Inflammatory macrophage (primary cell): ENCODE measurements at places on chromosomes 16 and 17.
A peak's percentile ranks its signal among the peaks of the same experiment; 100 is the strongest.

DNA sequence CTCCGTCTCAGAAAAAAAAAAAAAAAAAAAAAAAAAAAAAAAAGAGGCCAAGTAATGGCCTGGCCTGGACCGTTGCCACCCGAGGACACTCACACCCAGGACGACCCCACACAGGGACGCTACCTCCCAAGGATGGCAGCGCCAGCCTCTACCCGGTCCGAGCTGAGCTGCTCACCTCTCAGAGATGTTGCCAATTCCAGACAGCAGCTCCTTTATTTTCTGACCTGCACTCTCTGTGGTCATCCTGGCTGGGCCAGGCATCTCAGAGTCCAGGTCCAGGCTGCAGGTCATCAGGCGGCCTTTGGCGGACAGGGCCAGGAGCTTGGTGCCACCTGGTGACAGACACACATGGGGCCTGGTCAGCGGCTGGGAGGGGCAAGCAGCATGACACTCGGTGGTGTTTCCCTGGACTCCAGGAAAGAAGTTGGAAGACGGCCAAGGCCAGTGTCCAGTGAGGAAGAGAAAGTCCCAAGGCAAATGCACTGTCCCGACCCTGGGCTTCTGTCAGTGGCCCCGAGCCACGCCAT lies 3.1 kb downstream of the FAAP100 start:
- no peak for DNase-seq

DNA sequence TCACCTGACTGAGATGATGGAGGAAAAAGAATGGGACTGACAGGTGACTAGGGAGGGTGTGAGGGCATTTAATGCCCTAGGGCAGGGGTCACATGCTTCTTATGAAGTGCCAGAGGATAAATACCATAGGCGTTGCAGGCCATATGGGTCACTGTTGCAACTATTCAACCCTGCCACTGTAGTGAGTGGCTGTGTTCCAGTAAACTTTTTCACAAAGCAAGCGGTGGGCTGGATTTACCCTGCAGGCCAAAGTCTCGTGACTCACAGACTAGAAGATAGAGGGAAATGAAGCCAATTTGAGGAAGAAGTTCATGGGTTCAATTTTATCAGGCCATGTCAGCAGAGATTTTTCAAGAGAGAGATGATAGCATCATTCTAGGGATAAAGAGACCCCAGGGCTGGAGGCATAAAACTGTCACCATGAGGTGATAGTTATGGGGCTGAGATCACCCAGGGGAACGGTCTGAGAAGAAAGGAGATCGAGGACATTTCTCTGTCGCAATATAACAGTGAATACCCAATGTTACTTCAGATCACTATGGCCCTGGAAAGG lies 8.6 kb downstream of the ARHGAP17 start:
- peak; percentile 88 for DNase-seq

GRCh38 chr17:20092261-20092867 lies 83.2 kb downstream of the SPECC1 start:
- DNase-seq, result no peak

DNA sequence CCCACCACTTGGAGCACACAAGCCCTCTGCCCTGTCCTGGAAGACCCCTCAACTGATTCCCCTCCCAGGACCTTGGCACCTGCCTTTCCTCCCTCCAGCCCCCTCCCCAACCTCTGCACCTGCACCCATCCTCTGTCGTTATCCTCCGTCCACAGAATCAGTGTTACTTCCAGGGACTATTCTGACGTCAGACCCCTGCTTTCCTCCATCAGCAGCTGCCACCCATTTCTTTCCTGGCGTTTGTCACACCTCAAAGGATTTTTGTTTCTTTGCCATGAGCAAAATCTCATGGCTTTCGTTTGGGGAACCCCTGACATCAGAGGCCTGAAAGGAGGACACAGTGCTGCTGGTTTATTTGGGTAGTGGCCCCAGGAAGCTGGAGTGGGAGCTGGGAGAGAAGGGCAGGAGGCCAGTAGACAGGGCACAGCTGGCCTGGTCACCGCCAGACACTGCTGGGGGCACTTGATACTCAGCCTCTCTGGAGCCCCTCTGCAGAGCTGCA lies 68.4 kb downstream of the SOCS1 start:
- DNase-seq, result no peak

DNA sequence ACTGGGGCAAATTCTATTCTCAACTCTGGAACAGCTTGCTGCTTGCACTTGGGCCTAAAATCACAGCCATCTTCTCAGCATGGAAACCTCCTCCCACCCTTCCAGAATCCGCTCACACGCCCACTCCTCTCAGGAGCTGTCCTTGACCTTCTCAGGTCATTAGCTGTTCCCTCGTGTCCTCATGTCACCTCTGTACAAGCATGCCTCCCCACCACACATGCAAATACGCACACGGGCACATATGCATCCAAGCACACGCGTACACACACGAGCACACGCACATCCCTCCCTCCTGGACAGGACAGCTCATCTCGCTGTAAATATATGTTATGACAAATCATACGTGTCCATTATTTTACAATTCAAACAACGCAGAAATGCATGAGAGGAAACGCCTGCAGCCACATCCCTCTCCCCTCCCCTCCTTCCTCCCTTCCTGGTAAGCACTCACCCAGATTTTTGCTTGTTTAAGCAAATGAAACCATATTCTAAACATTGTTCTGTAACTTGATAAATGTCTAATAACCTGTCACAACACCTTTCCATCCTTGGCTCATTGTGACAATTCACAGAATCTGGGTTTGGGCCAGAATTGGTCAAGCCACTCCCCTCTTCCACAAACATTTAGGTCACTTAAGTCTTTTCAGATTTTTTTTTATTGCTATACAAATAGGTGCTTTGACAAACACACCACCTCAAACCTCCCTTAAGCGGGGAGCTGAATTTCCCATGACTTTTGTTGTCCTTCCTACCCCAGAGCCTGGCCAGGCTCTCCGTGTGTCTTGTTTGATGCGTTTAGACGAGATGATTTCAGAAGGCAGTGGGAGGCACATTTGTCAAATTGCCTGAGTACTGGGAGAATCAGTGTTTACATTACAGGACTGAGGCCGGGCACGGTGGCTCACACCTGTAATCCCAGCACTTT lies 41.7 kb downstream of the DNAH17 start:
- no peak for DNase-seq

GRCh38 chr16:30846649-30847402 lies 47.1 kb downstream of the BCL7C start:
- no peak for DNase-seq

GRCh38 chr17:47072886-47073285 lies 93.8 kb upstream of the RPRML start:
- peak; percentile 68 for DNase-seq

- DNase-seq, result no peak
Observed at GRCh38 chr17:79944251-79944812, 91.3 kb downstream of the TBC1D16 start.

DNA sequence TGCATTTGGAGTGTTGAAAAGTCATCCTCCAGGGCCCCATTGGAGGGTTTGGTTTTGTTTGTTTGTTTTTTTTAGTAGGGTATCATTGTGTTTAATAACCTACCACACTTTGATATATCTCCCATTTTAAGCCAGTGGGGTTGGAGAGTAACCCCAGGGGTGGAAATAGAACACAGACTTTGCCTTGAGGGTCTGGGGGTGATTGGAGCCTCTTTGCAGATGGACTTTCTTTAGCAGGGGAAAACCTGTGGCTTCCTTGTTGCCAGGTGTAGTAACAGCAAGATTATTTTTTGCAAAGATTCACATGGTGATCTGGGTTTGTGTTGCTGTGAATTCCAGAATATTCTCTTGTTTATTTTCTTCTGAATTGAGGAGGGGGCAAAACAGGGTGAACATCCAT lies 1.5 kb downstream of the ABCC1 start:
- no peak for DNase-seq

DNA sequence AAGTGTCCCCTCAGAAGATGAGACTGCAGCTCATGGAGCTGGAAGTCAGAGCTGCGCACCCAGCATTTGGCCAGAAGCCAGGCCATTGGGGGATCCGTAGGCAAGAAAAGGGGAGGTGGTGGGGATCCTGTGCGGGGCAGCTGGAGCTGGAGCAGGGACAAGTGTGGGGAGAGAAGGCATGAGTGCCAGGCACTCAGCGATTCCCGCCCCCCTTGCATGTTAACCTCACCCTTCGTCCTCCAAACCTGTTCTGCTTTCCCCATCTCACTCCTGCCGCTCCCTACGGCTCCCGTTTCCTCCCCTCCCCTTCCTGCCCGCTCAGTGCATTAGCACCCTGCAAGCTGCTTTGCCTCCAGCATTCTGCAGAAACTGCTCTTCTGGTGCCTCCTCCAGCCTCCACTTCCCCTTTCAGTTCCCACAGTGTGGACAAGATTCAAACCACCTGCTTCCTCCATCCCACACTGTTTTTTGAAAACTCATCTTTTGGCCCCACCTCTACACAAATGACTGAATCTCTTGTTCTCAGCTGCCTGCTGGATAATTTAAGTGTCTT lies 5.6 kb downstream of the ALOX15 start:
- peak; percentile 85 for DNase-seq
